GM12865 (cell line): ENCODE measurements at places on chromosomes 4 and X.

DNA sequence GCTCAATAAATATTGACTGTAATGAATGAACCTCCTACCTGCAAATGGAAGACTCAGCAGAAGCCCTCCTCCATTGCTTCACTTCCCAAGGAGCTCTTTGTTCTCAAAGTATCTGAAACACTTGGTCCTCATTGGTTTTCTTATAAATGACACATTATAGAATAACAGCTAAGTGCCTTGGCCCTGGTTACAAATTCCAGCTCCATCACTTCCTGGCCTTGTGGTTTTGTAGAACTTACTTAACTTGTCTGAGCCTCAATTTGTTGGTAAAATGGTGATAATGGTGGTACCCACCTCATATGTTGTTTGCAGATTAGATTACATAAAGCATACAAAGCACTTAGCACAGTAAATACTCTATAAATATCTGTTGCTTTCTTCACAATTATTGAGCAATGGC, 25.2 kb upstream of the SMIM20 start:
- DNase-seq = no peak

- DNase-seq = peak; percentile 20
Measured at GRCh38 chrX:73850124-73851013, 287.4 kb downstream of the CHIC1 start.

GRCh38 chr4:164595751-164596150, 158.2 kb upstream of the SMIM31 start:
- DNase-seq = no peak

DNA sequence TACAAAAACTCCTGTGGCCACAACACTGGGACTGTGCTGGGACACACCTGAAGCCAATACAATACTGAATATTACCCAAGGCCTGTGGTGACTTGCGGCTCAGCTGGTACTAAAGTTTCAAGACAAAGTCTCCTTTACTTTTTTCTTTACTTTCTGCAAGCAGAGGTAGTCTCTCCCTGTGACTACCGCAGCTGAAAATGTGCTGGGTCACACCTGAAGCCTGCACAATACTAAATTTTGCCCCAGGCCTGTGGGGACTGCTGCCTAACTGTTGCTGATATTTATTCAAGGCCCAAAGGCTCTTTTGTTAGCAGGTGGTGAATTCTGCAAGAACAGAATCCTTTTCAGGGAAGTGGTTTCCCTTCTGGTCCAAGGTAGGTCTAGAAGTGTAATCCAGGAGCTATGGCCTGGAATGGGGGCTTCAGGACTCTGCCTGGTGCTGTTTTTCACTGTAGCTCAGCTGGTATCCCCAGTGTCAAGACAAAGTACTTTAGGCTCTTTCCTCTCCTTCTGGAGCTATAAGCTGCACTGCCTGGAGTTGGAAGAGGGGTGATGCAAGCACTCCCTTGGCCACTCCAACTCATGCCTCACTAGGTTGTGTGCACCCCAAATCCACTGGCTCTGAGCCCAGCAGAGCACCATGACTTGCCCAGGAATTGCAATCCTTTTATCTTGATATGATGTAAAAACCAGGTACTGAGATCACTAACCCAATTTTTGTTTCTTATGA, 489.4 kb downstream of the TECRL start:
- no peak for DNase-seq

GRCh38 chr4:25769251-25769650, 93.5 kb downstream of the SEL1L3 start:
- no peak for DNase-seq

DNA sequence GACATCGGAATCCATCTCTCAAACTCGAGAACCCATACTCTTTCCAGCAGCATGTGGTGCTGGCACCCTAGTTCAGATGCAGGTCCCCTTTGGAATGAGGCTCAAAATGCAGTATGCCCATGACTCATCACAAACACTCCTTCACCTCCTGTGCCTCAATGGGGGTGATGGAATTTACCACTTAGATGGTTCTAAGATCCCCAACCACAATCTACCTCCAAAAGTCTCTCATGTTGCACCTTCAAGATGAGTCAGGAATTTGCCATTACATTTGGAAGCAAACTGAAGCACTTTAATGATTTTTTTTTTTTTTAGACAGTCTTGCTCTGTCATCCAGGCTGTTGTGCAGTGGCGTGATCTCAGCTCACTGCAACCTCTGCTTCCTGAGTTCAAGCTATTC, 8.5 kb upstream of the MID1 start:
- no peak for DNase-seq

DNA sequence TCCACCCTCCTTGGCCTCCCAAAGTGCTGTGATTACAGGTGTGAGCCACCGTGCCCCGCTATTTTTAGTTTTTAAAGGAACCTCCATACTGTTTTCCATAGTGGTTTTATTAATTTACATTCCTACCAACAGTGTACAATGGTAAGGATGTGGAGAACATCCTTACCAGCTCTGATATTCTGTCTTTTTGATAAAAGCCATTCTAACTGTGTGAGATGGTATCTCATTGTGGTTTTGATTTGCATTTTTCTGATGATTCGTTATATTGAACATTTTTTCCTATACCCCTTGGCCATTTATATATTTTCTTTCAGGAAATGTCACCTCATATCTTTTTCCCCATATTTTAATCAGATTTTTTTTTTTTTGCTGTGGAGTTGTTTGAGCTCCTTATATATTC, 14.2 kb upstream of the TLR2 start:
- DNase-seq = no peak

GRCh38 chr4:99809326-99809725, 7.3 kb upstream of the DAPP1 start:
- DNase-seq = no peak

GRCh38 chrX:121581885-121582284, 534.5 kb downstream of the GLUD2 start:
- no peak for DNase-seq

DNA sequence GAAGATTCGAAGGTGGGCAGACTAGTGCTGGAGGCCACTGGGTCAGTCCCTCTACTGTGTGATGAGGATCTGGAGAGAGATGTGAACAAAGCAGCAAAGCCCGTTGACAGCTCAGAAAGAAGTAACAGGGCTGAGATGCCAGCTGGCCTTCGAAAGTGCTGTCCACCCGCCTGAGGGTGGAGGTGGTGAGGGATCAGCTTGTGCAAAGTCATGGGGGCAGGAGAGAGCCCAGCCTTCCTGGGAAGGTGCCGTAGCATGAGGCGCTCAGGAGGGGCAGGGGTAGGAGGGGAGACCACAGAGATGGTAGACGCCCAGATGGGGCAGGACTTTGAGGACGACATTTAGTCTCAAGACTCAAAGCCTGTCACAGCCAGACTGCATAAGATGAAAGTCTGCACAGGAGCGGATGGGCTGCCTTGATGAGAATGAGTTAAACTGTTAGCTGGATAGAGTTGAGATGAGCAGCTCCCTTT, 19.7 kb downstream of the TBC1D14 start:
- no peak for DNase-seq

- DNase-seq = peak; percentile 10
Measured at GRCh38 chr4:35105486-35105885, 1138.8 kb downstream of the ARAP2 start.
